AG09319 (cell line): ENCODE measurements at places on chromosomes 4 and X.

- no peak for DNase-seq
Measured at GRCh38 chr4:173415092-173415491, 16.2 kb upstream of the SCRG1 start.

DNA sequence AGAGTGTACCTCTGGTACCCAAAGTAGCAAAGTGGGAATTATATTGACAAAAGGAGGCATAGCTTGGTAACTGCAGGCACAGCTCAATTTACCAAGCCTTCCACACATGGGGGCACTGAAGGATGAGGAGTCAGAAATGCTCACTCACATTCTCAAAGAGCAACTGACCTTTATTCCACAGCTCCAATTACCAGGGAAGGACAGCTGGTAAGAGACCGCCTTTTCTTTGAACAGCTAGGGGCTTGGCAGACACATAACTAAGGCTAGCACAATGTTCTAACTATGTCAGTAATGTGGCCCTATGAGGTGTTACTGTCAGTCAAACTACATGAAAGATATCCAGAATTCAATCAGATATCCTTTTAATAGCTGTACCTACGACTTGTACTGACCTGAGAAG is 20.5 kb upstream of the STS start:
- DNase-seq: no peak

GRCh38 chr4:182937268-182938204 is 20.4 kb upstream of the DCTD start:
- no peak for DNase-seq

DNA sequence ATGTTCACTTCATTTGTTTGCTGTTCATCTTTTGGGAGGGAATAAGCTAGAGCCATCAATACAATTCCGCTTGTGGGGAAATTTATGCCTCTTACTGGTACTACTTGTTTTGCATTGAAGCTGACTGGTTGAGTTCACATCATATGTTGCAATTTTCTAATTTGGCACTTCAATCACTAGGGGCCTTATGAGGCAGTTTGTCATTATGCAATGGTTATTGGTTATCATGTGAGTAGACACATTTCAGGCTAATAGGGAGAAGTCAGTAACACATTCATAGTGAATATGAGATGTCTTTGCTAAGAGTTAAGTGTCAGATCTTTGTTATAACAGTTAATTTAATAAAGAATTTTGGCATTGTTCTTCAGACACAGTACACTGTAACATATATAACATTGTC is 5.0 kb downstream of the RPL36A start:
- DNase-seq: no peak

- no peak for DNase-seq
Measured at GRCh38 chr4:71259911-71260331, 78.9 kb upstream of the SLC4A4 start.

- DNase-seq: no peak
Measured at GRCh38 chrX:9310616-9311015, 154.2 kb upstream of the TBL1X start.

- DNase-seq: no peak
Measured at GRCh38 chr4:1792832-1793495, at the start of gene FGFR3. TSS of gene FGFR3 (plus strand) at chr4:1793293. CDS start at chr4:1793935, 642 bp downstream.

DNA sequence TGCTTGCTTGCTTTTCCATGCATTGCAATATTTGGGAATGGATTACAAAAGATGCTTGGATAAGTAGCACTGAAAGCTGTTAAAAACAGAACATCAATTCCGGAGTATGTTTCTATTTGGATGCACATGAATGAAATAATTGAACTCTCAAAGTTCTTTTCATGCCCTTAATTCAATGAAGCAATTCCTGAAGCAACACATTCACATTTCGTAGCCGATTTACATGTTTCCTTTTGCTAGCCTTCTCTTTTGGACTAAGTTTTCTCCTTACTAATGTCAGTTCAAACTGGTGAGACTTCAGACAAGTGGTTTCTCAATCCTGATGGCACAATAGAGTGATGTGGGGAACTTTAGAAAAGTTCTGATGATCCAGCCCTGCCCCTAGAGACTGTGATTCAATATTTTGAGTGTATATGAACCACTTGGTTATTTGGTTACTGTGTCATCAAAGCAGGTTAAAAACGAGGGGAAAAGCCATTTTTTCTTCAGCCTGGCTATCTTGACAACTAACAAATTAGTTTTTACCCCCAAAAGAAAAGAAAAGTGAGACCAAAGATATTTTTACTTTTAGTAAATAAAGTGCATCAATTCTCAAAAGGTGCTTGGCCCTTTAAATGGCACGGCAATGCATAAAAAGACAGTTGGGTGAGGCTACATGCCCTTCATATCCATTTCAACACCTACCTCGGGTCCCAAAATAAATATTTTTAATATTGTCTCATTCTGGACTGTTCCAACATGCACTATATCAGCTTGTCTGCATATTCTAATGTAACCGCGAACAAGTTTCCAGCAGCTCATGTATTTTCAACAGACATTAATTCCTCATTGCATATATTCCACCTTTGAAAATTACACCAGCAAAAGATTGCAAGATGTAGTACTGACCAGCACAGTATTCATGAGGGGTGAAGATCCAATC is 90.1 kb upstream of the RPL34 start:
- no peak for DNase-seq

GRCh38 chrX:19566359-19567222 is 51.3 kb upstream of the MAP3K15 start:
- DNase-seq: peak; percentile 41

DNA sequence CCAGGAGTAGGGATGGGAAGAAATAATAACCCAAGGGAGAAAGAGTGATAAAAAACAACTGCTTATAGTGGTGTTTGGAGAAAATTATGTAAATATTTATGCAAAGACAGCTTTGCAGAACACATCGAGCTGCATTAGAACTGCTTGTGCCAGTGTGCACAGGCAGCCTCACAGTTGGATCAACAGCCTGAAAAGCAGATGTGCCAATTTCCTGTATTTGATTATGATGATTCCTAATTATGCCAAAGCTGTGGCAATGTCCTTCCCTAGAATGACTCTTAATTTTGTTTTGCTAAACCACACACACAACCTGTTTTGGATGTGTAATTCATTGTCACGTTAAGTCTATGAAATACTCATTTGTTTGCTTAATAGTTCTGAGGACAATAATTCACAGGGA is 30.6 kb upstream of the ANTXR2 start:
- no peak for DNase-seq

DNA sequence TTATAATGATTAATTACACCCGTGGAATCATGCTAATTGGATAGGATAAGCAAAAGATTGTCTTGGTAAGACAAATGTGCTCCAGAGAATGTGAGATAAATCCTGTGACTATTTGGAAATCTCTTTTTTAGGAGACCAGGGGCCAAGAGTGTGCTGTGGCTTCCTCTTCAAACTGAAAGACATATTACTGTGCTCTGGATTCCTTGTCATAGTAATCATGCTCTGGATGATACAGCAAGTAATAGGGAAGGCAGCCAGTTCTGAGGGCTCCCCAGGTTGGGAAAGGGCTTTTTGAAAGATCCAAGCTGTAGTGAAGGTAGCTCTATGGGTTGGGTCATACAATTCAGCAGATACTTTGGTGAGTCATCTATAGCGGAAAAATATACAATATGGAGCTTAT is 600.5 kb downstream of the PCDH18 start:
- DNase-seq: no peak

- DNase-seq: no peak
Measured at GRCh38 chr4:114041117-114041475, 61.6 kb upstream of the ARSJ start.

DNA sequence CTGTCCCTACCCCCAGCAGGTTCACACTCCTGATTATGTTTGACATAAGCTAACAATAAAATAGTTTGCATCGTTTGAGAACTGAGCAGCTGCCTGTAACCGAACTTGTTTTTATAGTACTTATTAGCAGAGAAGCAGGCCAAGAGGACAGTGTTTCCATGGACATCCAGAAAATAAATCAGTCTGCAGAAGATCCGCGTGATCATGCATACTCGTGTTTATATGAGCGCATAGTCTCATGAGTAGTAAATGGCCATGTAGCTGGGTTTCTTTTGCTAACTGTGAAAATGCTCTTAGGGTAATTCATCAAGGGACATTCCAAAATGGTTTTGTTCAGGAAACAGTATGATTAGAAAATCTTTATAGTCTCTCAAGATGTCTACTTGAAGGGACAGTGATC is 289.2 kb downstream of the DCTD start:
- DNase-seq: no peak

DNA sequence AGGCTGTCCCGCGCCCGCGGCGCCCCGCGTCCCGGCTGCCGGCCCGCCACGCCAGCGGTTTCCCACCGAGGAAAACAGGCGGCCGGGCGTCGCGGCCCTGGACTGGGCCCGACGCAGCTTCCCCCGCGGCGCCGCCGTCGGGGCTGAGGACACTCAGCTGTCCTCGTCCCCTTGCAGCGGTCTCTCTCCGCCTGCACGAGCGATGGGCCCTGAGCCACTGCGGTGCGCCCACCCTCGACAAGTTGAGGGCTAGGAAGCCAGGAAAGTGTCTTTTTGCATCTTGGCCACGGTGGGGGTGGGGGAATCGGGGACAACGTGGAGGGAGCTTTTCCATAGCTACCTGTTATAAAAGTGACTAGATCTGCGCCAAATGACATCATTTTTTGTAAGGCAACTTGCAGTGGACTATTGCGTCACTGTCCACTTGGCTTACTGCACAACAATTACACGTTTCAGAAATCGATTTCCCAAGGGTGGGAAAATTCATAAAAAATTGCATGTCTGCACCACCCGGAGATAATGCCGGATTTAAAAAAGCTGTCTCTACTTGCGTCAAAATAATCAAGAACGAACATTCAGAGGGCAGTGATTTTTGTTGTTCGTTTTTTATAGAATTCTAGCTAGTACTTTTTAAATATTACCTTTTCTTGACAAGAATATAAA is 1.1 kb downstream of the KLHL15 start:
- DNase-seq: peak; percentile 32

GRCh38 chr4:51963841-51964517 is 56.2 kb downstream of the LRRC66 start:
- DNase-seq: no peak

DNA sequence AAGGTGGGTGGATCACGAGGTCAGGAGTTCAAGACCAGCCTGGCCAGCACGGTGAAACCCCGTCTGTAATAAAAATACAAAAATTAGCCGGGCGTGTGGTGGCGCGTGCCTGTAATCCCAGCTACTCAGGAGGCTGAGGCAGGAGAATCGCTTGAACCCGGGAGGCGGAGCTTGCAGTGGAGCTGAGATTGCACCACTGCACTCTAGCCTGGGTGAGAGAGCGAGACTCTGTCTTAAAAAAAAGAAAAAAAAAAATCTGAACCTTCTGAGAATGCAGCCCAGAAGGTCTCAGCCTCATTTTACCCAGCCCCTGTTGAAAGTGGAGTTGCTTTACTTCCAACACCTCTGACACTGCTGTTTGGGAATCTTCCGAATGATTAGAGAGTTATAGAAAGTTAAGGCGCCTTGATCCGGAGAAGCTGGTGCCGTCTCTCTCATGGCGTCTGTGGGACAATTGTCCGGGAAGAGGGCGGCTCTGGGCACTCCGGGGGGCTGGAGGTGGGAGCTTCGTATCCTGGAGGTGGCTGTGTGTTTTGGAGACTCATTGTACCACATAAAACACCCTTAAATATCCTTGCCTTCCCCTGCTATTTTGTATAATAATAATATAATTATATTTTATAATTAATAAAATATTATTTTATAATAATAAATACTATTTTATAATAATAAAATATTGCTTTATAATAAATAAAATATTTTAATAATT is 92.7 kb upstream of the PPP2R3B start:
- DNase-seq: no peak
